ENCODE measurements at places on chromosomes 16 and 17.

- DNase-seq = no peak
These were observed 2.5 kb upstream of the ARL6IP1 start for GRCh38 chr16:18803569-18804462.

DNA sequence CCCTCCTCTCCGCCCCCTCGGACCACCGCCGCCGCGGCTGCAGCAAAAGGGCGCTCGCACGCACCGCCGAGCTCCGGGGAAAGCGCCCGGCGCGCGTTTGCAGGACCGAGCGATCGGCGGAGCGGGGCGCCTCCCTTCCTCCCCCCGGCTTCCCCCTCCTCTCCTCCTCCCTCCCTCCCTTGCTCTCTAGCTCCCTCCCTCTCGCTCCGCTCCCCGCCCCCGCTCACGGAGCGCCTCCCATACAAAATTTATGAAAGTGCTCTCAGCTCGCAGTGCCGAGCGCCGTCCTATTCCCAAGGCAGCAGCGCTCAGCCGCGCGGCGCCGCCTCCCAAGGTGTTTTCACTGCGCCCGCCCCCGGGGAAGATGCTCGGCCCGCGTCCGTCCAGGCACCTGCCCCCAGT, at the start of gene RTN4RL1:
TSS of gene RTN4RL1 (minus strand) at position 115 of the 402 bp plus-strand sequence. CDS start 469 bp downstream, outside the sequence.
- peak; percentile 80 for DNase-seq

- DNase-seq = peak; percentile 78
These were observed at the start of gene MAPT for GRCh38 chr17:45894022-45894784. MAPT (plus strand) TSS chr17:45894554; CDS start chr17:45962338, 67,784 bp downstream.

DNA sequence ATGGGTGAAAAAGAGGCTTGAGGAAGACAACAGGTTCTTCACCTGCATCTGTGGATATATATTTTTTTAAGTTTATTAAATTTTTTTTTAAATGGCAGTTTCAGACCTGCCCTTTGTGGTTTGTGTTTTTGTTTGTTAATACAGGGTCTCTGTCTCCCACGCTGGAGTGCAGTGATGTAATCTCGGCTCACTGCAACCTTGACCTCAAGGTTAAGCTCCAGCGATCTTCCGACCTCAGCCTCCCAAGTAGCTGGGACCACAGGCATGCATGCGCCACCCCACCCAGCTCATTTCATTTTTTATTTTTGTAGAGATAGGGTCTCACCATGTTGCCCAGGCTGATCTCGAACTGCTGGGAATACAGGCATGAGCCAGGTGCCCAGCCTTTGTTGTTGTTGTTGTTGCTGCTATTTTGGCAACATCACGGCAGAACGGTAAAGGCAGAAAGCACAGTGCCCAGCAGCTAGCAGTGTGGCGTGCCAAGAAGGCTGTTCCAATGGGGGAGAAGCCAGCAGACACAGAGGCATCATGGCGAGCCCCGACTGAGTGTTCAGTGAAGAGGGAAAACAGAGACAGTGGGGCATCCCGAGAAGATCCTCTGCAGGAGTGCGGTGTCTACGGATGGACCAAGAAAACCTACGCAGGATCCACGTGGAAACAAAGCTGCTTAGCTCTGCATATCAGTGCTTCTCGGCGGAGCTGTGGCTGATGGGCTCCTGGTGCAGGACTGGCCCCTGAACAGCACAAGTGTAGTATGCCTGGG, 19.6 kb downstream of the TMC6 start:
- DNase-seq = no peak

- DNase-seq = no peak
These were observed 3.3 kb upstream of the HIGD1B start for GRCh38 chr17:44844390-44844830.

GRCh38 chr17:31489295-31490018, 98.0 kb downstream of the RAB11FIP4 start:
- peak; percentile 42 for DNase-seq

GRCh38 chr17:76527430-76528111, 9.9 kb downstream of the CYGB start:
- peak; percentile 65 for DNase-seq

DNA sequence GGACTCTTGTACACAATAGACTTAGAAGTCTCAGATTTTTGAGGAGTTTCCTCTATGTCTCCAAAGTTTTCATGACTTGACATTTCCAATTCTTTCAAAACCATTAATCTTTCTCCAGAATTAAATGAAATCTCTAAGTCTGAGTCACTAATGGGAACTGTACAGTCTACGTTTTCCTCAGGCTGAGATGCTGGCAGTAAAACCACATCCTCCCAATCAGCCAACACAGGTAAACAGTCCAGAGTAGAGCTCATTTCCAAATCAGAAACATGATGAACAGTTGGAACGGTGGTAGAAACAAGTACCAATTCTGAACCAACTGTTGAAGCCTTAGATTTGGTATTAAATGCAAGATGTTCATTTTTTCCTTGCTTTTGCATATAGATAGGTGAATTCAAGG, 7.9 kb downstream of the ERI2 start:
- DNase-seq = no peak

- no peak for DNase-seq
These were observed 29.8 kb downstream of the CCR7 start for GRCh38 chr17:40535438-40535837.

DNA sequence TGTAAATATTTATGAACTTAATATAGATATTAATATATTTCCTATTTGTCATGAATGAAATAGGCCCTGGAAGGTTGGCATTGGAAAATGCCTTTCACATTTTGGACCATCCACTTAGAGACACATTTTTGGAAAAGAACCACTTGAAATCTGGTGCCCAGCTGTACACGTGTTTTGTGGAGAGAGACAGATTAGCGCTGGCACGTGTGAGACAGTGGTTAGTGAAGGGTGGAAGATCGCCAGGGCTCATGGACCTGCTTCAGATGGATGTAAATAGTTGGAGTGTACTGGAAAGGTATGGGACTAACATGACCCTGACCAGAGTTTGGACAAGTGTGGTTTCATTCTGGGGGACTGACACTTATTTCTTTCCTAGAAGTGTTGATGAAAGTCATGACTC, 222.9 kb downstream of the PRKCA start:
- DNase-seq = no peak

DNA sequence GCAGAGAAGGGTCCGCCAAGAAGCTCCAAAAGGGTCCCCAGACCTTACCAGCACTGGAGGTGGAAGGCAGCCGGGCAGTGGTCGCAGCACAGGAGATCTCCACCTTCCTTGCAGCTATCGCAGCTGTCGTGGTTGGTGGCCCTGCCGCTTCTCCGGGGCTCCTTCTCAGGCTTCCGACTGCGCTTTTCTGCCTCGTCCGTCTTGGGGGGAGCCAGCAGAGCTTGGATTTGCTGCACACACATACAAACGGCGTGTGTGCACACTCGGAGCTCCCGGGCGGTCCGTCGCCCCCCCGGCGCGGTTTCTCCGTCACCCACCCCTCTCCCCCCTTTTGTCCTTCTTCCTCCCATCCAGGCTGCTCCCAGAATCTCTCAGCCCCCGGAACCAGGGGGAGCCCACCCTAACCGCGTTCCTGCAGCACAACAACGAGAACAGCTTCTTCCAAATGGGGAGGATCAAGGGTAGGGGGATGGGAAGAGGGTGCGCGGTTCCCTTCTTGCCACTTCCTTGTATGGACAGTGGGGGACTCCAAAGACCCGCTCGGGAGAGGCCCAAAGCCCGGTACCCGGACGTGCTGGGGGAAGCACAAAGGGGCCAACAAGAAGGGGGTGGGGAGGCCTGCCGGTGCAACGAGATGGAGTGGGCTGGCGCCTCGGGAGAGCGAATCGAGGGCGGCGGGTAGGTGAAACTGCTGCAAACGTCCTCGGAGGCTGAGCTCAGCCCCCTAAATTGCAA, 1.1 kb downstream of the PHF12 start:
- peak; percentile 72 for DNase-seq

GRCh38 chr17:76810956-76811355, 57.2 kb upstream of the MGAT5B start:
- DNase-seq = no peak

DNA sequence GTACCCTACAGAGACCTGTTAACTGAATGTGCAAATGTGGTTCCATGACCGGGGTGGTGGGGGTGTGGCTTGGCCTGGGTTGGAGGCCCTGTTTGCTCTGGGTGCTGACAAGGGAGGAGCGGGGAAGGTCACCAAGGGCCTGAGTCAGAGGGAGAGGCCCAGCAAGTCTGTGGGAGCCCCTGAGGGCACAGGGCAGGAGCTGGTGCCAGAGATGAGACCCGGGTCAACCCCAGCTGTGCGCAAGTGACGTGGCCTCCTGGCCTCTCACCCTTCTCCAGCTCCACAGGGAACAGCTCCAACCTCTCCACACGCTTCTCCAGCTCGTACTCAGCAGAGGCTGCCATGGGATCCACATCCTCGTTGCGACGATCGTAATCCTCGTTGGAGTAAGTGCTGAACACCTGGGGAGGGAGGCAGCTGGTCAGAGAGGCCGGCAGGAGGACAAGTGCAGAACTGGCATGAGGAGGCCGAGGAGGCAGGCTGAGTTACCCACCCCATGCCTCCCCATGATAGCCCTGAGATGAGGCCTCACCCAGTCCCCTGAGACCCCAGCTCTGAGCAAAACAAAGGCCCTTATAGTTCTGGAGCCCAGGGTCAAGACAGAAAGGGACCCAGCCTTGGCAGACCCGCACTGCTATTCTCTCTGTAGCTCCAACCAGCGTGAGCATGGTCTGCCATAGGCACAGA, 5.5 kb downstream of the PPP1R9B start:
- no peak for DNase-seq

DNA sequence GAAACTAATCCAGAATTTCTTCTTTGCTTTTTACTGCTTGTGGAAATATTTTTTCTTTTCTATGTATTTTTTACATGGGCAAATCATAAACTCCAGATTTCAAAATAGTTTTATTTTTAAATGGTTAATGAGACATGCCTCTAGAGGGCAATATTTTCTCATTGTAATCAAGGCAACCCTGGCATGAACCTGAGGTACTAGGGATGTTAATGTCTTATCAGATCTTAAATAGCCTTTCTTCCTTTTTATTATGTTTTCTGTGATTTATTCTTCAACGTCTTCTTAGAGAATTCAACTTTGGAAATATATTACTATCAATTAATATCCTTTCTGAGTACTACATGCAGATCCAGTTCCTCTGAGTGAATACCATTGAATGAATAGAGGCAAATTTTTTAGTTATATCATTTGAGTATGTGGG, 324.7 kb downstream of the BCAS3 start:
- DNase-seq = peak; percentile 26

DNA sequence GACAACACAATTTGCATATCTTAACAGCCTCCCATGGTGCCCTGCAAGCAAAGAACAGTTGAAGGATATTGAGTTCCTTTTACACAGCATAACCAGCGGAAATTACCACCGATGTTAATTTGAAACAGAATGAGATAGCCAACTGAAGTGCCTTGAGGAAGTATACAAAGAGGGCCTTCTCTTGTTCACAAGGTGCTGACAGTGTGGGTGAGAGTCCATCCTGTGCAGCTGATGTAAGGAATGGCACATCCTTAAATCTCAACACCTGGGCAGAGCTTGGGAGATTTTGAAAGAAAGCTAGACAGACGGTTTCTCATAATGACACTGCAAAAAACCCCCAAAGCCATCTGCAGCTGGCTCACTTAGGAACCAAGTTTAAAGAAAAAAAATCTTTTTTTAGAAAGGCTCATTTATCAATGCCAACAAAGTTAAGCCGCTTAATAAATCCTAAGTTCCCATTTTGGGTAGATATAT, 818.6 kb downstream of the KCNJ2 start:
- DNase-seq = no peak

DNA sequence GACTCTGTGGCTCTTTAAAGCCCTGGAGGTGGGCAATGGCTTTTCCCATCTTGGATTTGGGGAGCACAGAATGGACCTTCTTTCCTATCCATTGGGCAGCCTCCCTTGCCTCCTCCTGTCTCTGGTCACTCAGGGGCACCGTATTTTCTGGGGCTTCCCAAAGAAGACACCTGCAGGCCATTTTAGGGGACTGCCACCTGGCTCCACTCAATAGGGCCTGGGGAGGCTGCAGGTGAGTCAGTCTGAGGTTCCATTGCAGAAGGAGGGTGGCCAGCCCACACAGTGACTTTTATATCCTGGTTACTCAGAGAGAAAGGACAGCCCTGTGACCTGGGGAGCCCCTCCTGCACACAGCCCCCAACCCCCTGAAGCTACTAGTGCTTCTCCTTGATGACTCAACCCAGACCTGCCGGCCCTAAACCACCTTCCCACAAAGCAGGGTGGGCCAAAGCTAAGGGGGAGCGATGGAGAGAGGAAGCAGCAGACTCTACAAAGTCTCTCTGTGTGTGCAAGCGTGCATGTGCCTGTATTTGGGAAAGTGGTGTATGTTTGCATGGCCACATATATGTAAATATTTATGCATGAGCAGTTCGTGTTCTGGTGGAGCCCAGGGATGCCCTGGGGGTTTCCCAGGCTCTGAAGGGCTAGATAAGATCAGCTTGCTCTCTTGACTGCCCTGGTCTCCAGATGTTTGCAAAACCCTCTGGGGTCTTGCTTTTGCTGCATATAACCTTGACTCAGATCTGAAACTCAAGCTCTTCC, 5.0 kb downstream of the CX3CL1 start:
- DNase-seq = peak; percentile 37

GRCh38 chr17:61808442-61808841, 54.9 kb downstream of the BRIP1 start:
- no peak for DNase-seq

- DNase-seq = no peak
These were observed 4.1 kb upstream of the TVP23A start for GRCh38 chr16:10822702-10823101.

GRCh38 chr17:37742116-37742761, 2.6 kb downstream of the HNF1B start:
- DNase-seq = no peak

All from activated CD8-positive, alpha-beta T cell treated with anti-CD3 and anti-CD28 coated beads, Interleukin-2, amount 10 ng/mL, durations not matched to agents 7 days and 5 days (primary cell).